ENCODE measurements at places on chromosomes 5 and 9.

DNA sequence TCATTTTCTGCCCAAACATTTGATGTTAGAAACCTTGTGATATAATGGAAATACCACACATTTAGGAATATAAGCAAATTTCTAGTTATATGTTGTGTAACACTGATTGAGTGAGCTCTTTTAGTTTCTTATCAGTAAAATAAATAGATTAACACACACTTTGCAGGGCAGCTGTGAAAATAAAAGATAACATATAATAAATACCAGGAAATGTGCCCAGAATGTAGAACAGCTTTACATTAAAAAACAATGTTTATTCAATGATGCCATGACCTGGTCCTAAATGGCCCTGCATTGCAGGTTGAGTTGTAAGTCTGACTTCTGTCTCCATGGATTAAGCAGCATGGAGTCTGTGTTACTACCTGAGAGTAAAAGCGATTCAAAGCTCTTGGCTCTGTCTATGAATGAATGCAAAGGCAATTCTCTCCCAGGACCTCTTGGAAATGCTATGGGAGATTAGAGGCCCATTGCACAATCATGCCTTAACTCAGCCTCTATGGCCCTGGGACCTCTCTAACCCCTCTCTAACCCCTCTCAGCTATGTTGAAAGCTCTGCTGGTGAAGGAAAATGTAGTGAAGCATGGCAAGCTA is 296.0 kb upstream of the ACTBL2 start:
- DNase-seq = peak; percentile 7

GRCh38 chr5:172868924-172869591 is 35.0 kb downstream of the ERGIC1 start:
- no peak for DNase-seq

- peak; percentile 56 for DNase-seq
Measured at GRCh38 chr9:128818839-128819715, 777 bp downstream of the ENDOG start.

DNA sequence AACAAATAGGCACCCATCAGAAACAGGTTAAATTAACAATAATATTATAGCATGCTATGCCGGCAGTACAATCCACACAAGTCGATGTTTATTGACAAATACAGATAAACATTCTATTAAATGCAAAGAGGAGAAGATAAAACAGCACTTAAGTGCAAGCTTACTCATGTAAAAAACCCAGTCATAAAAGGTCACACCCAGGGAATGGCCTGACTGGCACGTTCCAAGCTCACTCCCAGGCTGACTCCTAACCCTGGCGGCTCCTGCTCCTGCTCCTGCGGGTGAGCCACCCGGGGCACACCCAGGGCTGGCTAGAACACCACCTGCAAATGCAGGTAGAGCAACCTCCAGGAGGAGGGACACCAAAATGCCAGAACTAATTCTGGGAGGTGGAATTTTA is 66.9 kb downstream of the SEMA4D start:
- DNase-seq = no peak

DNA sequence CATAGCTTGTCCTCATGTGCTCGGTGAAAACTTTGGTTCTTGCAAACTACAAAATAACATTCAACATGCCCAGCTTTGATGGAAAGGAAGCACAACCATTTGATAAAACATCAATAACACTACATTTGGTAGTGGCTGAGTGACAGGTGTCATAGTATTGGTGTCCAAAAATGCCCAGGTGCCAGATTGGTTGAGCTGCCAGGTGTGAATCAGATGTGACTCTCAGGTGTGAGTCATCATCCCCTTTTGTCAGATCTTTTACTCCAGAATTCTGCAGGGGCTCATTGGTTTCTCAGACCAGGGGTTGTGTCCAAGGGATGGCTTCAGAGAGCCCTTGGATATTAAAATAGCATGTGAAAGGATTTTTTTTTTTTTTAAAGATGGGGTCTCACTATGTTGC is 22.5 kb upstream of the POMT1 start:
- no peak for DNase-seq

GRCh38 chr9:134678666-134679443 is 37.3 kb downstream of the COL5A1 start:
- no peak for DNase-seq

GRCh38 chr5:6638236-6638635 is 5.0 kb downstream of the SRD5A1 start:
- DNase-seq = no peak

DNA sequence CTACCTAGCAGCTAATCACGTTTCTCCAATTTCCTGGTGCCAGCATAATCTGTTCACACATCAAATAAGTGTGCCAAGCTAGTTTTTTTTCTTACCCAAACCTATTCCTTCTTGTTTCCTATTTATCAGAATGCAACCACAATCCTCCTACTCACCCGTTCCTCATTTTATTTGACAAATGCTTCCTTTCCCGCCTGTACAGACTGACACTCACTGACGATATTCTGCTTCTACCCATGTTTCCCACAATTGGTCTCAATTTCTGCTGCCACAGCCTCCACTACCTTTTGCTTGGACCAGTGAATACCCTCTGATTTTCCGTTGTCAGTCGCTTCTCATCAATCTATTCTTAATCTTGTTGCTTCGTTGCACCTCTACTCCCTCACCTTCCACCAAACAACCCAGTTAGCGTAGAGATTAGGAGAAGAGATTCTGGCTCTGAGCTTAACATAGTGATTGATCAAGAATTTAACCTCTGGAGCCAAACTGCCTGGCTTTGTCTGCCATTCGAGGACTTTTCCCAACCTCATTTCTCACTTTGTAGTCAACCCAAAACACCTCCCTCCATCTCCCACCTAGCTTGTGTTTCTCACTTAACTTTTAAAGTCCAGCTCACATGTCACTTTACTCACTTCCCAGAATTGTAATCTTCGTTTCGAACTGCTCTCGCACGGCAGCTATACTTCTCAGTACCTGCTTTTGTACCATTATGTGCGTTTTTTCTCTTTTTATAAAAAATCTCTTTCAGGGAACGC is 729 bp upstream of the TMEM38B start:
- peak; percentile 78 for DNase-seq

DNA sequence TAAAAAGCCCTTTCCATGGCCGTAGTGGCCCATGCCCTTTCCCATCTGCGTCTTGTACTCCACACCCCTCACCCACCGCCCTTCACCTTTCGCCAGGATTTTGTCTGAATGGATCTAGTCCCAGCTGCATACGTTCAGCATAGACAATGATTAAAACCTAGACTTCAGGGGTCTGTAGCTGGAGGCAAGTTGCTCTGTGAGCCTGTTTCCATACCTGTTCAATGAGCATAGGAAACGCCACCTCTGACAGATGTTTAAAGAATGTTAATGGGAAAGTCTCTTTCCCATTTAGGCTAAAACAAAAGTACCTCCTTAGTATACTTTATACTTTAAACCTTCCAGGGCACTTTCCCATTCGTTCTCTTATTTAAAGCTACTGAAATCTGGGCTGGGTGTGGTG is 105.7 kb downstream of the SPRY4 start:
- no peak for DNase-seq

Data from OCI-M1 (cell line).